ENCODE measurements at places on chromosomes 13 and 19. TPM values are rescaled to one million over a fixed set of nuclear protein-coding genes. Genes with fewer than 3 reads are reported as not detected.

Gene ZNF90
- 2.9 TPM for total RNA-seq

Gene FCGBP
- 16.3 TPM for total RNA-seq

Gene ZNF583
- 0.95 TPM for total RNA-seq

Gene AP1M1
- total RNA-seq: 52.1 TPM

Gene S1PR5
- 0.55 TPM for total RNA-seq

DNA sequence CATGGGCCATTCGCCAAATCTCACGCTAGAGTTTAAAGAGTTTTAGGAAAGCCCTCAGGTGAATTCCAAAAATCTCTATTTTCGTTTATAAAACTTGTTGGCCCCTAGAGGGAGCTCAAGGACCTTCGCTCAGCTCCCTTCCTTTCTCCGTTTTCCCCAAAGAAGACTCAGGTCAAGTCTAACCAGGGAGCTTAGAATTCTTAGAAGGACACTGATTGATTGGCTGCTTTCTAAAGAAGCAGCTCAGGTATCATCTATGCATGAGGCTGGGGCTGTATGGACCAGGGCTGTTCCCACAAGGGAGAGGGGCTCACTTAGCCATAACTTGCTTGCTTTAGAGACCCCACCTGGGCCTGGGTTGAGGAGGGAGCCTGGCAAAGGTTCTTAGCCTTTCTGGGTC, 20.5 kb downstream of the DZIP1 start:
- DNase-seq: no peak

GRCh38 chr13:67506407-67506806, 276.3 kb upstream of the PCDH9 start:
- DNase-seq: no peak

GRCh38 chr13:90448466-90449037, 898.9 kb upstream of the MIR17HG start:
- no peak for DNase-seq
